Vagina (tissue), 2 donors: ENCODE measurements at places on chromosomes 2 and 18.
A peak's percentile ranks its signal among the peaks of the same experiment; 100 is the strongest.

- DNase-seq, result no peak
Measured at GRCh38 chr2:32905270-32905669, 41.5 kb upstream of the LTBP1 start.

DNA sequence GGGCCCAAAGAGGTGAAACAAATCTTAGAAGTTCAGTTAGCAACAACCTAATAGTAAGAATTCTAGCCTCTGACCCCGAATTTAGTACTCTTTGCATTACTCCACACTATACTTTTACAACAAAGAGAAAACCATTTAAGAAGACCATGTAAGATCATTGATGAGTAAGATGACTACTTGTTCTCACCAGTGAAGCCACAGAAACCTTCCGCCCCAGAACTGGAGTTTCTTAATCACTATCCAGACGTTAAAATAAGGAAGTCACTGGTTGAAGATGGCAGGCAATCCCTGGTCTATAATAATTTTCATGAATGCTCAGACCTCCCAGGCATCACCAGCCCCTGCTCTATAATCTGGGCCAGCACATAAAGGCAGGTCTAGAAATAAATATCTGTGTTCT lies 95.0 kb downstream of the TMEM163 start:
- DNase-seq, result no peak

- DNase-seq, result no peak
Measured at GRCh38 chr2:172100935-172101820, 1.5 kb downstream of the DLX2 start.

GRCh38 chr2:9405636-9406035 lies 17.7 kb downstream of the ITGB1BP1 start:
- peak; percentile 49 for DNase-seq

GRCh38 chr18:42184685-42185477 lies 229.8 kb downstream of the PIK3C3 start:
- DNase-seq, result no peak

GRCh38 chr2:30470426-30470825 lies 23.4 kb downstream of the LCLAT1 start:
- no peak for DNase-seq

DNA sequence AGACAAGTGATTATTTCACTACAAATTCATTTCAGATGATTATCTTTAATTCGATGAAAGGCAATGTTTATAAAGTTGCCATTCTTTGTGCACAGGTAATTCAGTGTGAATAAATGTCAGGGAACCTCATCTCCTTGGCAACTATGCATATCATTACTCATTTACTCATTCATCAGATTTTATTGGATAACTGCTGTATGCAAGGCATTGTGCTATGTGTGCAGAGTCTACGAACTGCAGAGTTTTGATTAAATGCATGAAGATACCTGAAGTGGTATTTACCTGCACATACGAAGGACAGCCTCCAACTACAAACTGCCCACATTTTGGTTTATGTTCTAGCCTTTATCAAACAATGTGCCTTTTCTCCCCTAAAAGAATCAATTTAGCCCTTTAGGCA lies 3.5 kb downstream of the RND3 start:
- DNase-seq, result no peak

DNA sequence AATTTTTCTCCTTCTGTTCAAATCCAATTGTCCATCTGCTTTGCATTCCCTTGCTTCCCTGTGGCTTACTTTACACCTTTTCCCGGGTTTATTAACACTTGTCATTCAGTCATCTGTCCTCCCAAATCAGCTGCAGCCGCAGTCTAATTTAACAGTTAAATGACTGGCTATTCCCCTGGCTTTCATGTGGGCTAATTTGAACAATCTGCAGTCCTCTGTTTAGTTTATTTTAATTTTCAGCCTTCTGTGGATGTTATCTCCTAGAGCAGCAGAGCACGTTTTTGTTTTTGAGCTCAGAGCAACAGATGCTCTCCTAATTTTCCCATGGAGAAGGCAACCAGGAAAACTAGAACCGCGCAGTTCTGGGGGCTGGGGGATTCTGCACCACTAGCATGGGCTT lies 55.0 kb downstream of the MEP1B start:
- DNase-seq, result no peak

DNA sequence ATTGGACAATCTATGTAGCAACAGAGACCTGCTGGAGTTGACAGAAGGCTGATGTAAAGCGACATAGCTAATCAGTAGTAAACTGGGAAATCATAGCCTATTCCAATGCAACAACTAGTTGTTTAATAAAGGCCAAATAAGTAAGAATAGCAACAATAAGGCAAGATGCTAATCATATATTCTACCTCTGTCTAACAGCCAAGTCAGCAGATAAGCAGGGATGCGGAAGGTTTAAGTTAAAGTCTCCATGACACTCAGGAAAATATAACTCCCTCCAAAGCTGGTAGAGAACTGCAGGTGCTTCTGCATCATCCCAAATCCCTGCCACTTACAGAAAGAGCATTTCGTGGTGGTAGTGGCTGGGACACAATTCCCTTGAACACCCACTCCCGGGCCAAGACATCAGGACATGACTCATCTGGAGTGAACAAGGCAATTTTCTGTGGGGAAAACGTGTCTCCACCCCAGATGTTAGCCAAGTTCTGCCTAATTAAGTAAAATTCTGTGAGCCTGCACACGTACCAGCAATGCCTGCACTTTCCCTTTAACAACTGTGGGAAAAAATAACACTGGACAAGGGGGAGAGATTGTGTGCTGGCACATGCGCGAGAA lies 413.6 kb upstream of the ID2 start:
- no peak for DNase-seq

DNA sequence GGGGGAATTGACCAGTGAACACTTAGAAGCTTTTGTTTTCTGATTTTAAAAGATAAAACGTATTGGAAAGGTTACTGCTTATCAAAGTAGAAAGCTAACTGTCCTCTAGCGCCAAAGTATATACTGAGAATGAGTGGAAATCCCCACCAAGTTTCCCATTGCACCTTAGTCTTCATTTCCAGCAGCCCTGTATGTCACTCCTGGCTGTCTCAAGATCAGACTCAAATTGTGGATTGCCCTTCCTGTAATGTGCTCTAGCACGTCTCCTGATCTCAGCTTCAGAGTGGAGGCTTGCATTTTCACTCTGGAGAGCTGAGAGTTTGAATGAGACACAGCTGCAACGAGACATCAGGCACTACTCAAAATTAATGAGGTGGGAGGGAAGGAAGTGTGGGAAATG lies 26.6 kb downstream of the MFF start:
- no peak for DNase-seq

DNA sequence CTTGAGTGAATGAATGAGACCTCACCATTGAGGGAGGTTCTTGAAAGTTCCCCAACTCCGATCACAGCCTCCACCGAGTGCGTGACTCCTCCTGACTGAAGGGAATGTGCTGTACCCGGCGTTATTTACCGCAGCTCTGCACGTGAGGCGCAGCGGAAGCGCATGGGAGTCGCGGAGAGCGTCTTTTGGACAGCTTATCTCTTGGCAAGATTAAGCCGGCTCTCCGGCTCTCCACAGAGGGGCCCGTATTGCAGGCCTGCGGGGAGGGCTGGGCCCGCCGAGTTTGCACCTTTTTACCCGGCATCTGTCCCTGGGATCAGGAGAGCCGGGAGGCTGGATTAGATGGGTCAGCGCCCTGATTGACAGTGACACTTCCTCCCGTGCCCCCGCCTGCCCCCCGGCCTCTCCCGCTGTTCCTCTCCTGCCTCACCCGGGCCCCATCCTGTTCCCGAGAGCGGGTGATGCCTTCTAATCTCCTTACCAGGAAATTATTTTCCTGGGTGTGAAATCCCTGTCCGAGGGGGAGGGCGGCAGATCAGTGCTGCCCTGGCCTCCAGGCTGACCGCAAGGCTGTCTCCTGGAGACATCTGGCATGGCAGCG lies 176.3 kb downstream of the INHBB start:
- no peak for DNase-seq

GRCh38 chr18:64852281-64852680 lies 703.4 kb upstream of the LINC00305 start:
- no peak for DNase-seq
